ENCODE measurements at places on chromosomes 16 and 17. TPM values are rescaled to one million over a fixed set of nuclear protein-coding genes. Genes with fewer than 3 reads are reported as not detected.

The PRR35 gene
- total RNA-seq = not detected

The PALB2 gene
- 30.8 TPM for total RNA-seq

The FA2H gene
- not detected for total RNA-seq

The RASD1 gene
- total RNA-seq = 4.9 TPM

The CDH1 gene
- 0.11 TPM for total RNA-seq

The SLC2A4 gene
- 0.14 TPM for total RNA-seq

The C17orf50 gene
- total RNA-seq = not detected

The KRT31 gene
- total RNA-seq = not detected

All from activated T-helper 2 cell treated with anti-CD3 and anti-CD28 coated beads, Interferon-gamma antibody, Interleukin-2, Interleukin-4, amounts not matched to agents 10 μg/mL and 5 μg/mL and 100 μg/mL, durations not matched to agents 14 hours and 24 hours and 36 hours (primary cell).